Aorta (tissue), 5 donors: ENCODE measurements at places on chromosomes 12 and 14. TPM values are rescaled to one million over a fixed set of nuclear protein-coding genes. Genes with fewer than 3 reads are reported as not detected.

DACT1 gene
- total RNA-seq, result 43.6 TPM

VPS37B gene
- total RNA-seq, result 36.4 TPM

SIVA1 gene
- 74.3 TPM for total RNA-seq

C14orf39 gene
- not detected for total RNA-seq

LRRC10 gene
- total RNA-seq, result not detected

NKX2-1 gene
- total RNA-seq, result not detected

SLC25A21 gene
- 0.65 TPM for total RNA-seq

DNA sequence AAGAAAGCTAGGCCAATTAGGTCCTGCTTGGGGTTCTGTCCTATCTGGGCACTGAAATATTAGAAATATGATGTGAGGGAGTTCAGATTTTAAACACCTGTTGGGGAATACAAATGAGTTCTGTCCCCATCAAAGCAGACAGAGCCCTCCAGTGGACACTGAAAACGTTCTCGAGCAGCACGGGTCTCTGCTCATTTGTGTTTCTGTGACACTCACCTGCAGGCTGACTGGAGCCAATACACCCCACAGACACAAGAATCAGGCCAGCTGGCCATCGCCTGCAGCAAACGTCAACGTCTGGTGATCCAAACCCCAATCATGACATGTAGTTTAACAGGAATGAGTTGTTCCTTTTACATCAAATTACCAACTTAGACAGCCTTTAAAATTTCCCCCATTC, 493.4 kb upstream of the TMEM132C start:
- no peak for DNase-seq

DNA sequence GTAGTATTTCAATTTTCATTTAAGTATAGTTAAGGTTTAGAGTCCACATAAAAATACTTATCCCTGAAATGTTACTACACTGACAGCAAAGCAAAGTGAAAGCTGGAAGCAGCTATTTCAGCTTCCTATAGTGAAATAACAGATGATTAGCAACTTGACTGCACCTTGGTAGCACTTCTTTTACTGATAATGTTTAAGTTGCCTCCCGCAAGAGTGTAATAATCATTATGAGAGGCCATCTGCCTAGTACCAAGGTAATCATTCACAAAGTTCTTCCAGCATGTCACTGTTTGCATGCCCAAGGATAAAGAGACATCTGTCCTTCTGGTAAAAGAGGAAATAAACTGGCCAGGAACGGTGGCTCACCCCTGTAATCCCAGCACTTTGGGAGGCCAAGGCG, 69.8 kb downstream of the LIN7A start:
- DNase-seq, result no peak

DNA sequence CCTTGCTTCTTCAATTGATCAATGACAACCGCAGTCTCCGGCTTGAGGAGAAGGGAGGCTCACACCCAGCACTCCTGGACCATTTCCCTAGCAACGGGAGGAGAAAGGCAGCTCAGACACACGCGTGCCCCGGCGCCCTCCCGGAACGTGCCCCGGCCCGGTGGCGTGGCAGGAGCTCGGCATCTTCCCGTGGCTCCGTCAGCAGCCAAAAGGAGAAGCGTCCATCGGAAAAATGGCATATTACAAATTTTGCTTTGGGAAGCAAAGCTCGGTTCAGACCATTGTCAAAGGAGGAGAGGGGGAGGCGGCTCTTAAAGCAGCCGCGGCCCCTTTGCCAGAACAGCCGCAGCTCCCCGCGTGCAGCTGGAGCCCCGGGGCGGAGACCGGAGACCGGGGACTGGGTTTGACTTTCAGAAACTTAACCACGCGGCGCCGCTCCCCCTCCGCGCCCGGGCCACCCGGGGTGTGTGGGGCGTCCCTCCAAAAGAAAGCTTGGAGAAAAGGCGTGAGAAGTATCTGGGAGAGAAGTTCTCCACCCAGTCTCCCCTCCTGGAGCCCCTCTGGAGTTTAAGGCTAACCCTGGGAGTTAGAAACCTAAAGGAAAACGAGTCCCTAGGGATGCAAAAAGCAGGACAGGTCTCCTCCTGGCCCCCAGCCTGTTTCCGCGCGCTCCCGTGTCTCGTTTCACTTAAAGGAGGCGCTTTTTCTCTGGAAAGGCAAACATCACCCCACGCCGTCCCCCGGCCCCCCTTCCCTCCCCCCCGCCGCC, 545 bp downstream of the PPFIA2 start:
- DNase-seq, result peak; percentile 54

DNA sequence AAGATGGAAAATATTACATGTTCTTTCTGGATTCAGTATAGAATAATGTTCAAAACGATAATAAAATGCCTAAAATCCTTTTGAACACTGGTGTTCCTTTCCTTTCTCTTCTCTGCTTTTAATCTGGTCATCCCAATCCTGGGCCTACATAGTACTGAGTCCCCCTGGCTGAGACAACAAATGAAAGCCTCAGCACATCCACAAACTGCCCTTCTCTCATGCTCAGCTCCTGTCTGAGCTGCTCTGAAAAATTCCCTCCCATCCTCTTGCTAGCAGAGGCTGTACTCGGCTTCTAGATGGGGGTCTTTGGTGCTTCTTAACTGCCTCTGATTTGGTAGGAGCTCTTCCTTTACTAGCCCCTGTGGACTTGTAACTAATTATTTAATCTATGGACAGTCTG, 232.3 kb downstream of the MED13L start:
- DNase-seq, result no peak

DNA sequence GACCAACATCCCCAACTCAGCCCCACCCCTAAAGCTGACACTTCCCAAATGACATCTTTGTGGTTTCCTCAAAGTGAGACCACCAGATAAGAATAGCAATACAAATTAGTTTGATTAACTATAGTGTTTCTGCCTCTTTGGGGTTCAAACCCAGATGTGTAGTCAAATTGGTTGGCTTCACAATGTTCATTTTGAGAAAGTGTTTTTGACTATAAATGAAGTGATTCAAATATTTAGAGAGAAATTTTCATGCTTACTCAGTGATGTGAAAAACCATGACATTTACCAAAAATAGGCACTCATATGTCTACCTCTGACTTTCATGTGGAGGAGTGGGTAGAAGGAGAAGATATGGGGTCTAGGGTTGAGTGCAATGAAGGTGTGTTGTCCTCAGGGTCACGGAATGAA, 218.4 kb downstream of the BCAT1 start:
- DNase-seq, result no peak

DNA sequence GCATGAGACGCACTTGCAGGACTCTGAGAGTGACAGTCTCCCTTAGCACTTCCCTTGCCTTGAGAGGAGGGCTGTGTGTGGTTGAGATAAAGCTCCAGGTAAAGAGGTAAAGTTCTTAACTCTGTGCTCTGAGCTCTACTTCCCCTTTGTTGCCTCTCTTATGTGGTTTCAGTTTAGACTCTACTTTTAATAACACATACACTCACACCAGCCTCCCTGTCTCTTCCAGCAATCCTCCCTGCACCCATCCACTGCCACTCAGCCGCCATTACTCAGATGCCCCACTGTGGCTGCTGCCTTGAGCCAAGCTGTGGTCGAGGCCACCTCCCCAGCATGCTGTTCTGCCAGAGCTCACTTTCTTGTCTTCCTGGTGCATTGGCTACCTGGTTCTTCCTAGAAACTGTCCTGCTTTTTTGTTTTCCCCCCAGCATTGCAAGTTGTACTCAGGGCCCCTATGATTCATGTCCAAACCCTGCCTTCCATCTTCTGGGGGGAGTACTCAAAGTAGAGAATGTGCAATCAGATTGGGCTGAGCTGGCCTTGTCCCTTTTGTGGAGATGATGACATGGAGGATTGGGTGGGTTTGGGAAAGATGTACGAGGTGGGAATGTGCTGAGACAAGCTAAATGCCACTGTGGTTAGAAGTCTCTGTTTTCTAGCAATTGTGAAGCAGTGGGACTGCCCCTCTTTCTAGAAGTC, 115.5 kb upstream of the PARP11 start:
- no peak for DNase-seq

GRCh38 chr14:105023144-105023543, 2.3 kb upstream of the CDCA4 start:
- no peak for DNase-seq

GRCh38 chr14:103451401-103451800, 66.2 kb downstream of the MARK3 start:
- no peak for DNase-seq

DNA sequence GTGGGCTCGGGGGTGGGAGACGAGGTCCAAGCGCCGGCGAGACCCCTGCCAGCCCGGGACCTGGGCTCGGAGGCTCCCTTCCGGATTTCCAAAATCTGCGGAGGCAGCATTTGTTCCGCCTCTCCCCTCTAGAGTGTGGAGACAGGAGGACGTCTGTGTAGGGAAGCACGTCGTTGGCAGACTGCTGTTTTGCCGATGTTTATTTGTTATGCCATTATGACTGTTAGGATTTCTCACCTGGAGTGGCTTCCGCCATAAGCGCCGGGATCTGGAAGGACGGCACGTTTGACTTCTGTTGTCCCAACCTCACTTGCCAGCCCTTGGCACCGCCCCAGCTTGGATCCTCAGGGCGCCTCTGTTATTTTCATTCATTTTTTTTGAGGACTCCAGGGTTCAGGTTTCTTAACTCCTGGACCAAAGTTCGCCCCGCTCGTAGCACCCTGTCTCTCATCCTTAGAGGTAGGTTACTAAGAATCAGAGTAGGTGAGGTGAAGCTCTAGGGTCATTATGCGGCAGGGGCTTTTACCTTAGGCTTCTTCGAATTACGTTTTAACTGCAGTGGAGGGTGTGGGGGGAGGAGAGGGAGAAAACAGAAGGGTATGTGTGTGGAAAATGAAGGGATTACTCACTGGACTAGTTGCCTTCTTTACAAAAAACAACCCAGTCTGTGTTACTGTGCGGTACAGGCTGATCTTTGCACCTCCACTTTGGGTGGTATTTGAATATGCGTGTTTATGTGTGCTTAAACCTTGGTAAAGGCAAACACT, 547 bp upstream of the PYGL start:
- DNase-seq, result peak; percentile 79

GRCh38 chr12:54463034-54463433, 10.4 kb downstream of the GTSF1 start:
- DNase-seq, result no peak

GRCh38 chr12:102687523-102687922, 207.2 kb upstream of the IGF1 start:
- no peak for DNase-seq

- no peak for DNase-seq
These were observed 66.6 kb downstream of the KDM2B start for GRCh38 chr12:121514184-121514742.

DNA sequence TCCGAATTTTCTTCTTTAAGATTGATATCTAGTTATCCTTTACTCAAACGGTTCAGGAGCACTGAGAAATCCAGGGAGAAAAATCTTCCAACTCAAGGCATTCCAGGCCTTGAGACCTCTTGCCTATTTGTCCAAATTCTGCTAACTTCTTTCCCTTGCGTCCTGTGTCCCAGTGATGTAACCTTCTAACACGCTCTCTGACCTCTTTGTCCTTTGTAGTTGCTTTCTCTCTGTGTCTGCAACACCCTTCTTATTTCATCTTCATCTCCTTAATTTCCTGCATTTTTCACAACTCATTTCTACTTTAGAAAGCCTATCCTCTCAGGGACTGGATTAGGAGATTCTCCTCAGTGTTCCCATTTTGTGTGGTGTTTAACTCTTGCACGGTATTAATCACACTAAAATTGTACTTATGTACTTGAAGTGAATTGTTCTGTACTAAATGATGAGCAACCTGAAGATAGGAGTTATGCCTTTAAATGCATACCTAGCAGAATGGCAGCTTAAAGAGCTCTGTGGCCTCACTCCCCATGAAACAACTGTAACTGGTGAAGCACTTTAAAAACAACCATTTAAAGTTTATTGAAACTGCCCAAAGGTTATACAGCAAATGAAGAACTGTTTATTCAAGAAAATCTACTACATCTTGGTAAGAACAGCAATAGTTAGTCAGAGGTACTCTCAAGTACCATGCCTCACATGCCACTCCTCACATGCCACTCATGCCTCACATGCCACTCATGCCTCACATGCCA, 7.4 kb upstream of the SNAPC1 start:
- DNase-seq, result no peak

DNA sequence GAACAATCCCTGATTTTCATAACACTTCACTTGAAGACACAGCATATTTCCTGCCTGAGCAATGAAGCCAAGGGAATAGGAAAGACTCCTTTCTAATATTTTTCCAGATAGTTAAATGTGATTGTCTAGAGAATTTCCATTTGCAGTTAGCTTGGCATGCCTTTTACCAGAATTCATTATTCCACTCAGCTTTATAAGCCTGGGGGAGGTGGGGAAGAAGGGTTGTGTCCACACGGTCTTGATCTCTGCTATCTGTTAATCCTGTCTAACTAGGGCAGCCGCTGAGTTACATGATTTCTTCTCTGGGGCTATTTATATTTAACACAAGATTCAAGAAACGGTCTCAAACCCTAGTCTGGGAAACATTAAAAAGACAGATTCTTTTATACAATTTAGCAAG, 146.6 kb upstream of the FSCB start:
- no peak for DNase-seq

GRCh38 chr12:102521662-102522277, 41.4 kb upstream of the IGF1 start:
- no peak for DNase-seq

- no peak for DNase-seq
These were observed 3.4 kb upstream of the FRMD6 start for GRCh38 chr14:51648296-51648695.

GRCh38 chr12:95633049-95633731, 81.9 kb upstream of the USP44 start:
- peak; percentile 80 for DNase-seq
